ENCODE measurements at places on chromosomes 7 and 10. TPM values are rescaled to one million over a fixed set of nuclear protein-coding genes. Genes with fewer than 3 reads are reported as not detected.

DNA sequence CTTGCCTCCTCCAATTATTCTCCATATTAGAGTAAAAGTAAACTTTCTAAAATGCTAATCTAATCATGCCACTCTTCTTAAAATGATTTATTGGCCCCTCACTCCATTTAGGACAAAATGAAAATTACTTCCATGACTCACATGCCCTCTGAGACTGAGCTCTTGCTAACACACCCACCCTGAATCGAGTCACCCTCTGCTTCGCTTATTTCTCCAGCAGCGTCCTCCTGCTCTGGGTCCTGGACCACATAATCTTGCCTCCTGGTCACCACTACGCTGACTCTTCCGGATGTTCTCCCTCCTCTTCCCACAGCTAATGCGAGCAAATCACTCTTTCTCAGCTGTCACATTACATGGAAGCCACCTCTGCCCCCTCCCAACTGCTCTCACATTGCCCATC lies 384.0 kb upstream of the FZD8 start:
- DNase-seq: no peak

DNA sequence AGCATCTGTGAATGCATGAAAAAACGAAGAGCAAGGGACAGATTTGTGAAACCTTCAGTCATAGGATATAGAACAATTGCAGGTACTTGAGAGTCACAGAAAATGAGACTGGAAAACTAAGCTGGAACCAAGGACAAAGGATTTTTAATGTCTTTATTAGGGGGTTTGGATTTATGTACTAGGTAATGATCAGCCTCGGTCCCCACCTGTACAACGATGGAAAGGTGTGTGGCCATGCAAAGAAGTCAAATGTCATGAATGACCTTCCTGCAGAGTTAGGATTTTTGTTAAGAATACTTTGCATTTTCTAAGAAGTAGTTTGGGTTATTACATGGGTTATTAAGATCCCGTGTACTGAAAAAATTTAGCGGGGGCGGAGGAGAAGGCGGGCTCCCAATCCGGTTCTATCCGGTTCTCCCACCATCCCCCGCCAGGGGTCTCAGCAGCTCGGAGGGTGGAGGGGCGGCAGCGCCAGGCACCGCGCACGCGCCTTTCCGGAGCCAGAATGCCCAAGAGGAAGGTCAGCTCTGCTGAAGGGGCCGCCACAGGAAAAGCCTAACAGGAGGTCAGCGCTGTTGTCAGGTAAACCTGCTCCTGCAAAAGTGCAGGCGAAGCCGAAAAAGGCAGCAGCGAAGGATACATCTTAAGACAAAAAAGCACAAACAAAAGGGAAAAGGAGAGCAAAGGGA lies 327.5 kb upstream of the PLXDC2 start:
- DNase-seq: peak; percentile 49

DNA sequence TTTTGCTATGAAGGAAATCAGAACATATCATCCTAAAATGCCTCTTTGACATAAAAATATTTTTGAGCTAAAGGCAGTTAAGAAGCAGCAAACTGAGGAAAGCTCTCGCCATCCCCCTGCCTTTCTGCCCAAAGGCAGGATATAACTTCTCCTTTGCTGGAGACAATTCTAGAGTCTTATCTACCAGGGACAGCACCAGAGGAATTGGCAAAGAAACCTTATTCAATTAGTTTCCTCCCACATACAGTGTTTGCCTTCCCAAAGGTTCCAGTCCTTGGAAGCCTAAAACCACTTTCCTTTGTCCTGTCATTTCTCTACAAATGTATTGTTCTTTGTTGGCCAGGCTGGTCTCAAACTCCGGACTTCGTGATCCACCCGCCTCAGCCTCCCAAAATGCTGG lies 33.7 kb downstream of the MASTL start:
- no peak for DNase-seq

GRCh38 chr7:46930366-46930765 lies 651.5 kb downstream of the TNS3 start:
- DNase-seq: no peak

HMX3 gene
- polyA plus RNA-seq: not detected

POLR1F gene
- polyA plus RNA-seq: 24.0 TPM

GRCh38 chr7:12013983-12014382 lies 182.0 kb upstream of the THSD7A start:
- no peak for DNase-seq

DNA sequence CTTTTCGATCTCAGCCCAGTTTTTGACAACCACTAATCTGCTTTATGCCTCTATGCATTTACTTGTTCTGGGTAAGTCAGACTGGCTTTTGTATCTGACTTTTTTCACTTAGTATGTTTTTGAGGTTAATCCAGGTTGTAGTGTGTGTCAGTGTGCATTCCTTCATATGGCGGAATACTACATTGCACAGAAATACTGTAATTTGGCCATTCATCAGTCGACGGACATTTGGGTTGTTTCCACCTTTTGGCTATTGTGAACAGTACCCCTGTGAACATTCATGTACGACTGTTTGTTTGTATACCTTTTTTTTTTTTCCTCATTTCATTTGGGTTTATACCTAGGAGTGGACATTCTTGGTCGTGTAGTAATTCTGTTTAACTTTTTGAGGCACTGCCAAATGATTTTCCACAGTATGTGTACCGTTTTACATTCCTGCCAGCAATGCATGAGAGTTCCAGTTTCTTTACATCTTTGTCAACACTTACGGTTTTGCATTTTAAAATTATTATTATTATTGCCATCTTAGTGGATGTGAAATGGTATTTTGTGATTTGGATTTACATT lies 57.4 kb downstream of the MKLN1 start:
- DNase-seq: no peak

DNA sequence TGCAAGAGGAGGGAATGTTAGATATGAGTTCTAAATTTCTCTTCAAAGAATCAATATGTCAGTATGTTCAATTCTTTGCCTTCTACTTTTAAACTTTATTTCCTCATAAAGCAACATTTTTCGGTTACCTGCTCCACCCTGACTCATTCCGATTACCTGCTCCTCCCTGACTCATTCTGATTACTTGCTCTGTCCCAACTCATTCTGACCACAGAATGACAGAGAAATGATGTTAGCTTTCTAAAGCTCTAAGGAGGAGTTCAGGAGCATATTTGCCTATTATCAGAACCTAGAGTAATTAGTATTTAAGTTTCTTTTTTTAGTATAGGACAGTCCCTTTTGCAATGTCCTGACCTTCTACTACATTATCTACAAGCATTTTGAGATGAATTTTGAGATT lies 24.5 kb upstream of the PPP1R9A start:
- DNase-seq: no peak

GRCh38 chr7:83119494-83119893 lies 43.2 kb downstream of the PCLO start:
- DNase-seq: no peak

- peak; percentile 41 for DNase-seq
Observed at GRCh38 chr10:94293354-94293753, 69.4 kb downstream of the NOC3L start.

DNA sequence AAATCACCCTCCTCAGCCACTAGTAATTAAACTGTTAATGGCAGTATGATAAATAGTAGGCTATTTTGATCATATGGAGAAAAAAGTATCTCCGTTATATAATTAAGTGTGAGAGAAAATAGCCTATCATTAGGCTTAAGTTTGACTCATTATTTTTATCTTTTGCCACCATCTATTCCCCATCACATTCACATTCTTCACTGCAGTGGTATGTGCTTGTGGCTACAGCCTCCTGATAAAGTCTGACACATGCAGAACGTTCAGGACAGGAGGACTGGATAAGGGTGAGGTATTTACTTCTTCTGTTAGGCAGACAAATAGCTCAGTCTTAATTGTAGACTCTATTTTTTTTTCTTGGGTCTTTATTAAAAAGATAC lies 5.8 kb downstream of the NEBL start:
- DNase-seq: no peak

GRCh38 chr10:89458291-89458690 lies 43.9 kb downstream of the IFIT5 start:
- DNase-seq: no peak

All from right renal pelvis (tissue), 4 donors.